ENCODE measurements at places on chromosomes 4 and X. TPM values are rescaled to one million over a fixed set of nuclear protein-coding genes. Genes with fewer than 3 reads are reported as not detected.

DNA sequence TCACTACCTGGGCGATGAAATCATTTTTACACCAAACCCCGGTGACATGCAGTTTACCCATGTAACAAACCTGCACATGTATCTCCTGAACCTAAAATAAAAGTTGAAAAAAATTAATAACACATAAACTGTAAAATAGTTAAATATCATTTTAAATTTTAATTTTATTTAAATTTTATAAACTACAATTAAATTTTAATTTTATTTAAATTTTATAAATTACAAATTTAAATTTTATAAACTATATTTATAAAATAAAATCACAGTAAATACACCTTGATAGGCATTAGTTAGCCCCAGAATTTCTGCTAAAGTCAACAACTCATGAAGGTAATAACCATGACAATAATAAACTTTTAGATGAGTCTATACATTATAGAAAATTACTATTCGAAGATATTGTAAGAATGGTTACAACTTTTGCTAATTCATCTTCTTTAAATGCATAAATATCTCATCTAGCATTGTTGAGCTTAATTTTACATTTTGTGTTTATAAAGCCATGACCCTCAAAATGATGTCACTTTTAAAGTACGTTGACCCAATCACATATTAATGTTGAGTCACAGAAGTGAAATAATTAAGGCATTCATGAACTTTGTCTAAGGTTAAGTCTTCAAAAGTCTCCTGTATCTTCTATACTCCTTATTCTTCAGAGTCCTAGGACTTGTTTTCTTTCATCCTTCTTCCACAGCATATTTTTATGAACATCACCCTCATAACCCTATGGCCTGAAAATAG, 755.8 kb upstream of the LCORL start:
- DNase-seq: no peak

GRCh38 chr4:144627663-144628076, 18.3 kb upstream of the HHIP start:
- DNase-seq: no peak

Gene ADGRG2
- 0.10 TPM for total RNA-seq

DNA sequence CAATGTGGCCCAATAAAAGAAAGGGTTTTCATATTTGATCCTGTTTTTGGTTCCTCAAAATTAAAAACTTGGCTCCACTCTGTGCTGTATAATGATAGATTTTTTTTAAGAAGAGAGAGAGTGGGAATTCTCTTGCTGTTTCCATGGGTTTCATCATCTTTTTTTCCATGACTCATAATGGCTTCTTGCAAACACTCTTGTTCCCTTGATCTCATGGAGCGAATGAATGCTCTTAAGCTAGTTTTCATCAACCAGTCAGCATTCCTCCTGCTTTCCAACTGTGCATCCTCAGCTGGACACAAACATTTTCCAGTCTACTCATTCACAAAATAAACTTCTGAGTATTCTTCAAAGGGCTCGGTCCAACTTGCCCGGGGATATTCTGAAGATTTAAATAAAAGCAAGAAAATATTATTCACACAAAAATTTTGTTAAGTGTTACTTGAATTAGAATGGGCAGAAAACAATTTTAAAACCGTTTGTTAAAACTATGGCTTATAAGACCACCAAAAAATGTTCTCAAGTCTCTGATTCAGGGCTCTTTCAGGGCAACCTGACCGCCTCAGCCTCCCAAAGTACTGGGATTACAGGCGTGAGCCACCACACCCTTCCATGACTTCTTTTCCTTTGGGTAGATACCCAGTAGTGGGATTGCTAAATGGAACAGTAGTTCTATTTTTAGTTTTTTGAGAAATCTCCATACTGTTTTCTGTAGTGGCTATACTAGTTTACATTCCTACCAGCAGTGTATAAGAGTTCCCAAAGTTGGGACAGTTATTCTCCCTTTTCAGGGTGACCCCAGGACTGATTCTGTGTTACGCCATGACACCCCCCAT, 64.7 kb downstream of the TMEM156 start:
- no peak for DNase-seq

DNA sequence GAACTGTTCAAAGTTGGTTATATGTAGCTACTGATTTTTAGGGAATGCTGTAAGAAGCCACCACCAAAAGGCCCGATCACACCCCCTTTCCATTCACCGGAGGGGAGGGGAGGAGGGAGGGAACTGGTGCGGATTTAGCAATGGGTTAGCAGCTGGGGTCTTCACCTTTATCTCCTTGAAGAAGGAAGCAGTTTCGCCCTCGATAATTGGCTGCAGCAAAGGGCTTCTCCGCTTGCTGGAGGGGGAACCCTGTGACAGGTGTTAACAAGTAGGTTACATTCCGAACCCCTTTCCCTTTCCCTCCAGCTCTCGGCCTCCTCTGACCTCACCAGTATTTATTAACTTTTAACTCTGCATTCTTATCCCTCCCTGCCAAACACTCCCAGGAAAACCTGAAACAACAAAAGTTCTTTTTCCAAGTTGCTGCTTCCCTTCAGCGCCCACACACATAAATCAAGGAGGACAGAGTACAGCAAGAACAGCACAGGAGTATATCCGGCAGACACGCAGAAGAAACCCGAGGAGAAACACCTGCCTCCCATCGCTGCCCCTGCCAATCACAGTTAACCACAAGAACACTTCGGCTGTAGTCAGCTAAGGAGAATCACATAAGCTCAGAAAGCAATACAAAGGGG, 39.8 kb upstream of the NAP1L5 start:
- DNase-seq: no peak

DNA sequence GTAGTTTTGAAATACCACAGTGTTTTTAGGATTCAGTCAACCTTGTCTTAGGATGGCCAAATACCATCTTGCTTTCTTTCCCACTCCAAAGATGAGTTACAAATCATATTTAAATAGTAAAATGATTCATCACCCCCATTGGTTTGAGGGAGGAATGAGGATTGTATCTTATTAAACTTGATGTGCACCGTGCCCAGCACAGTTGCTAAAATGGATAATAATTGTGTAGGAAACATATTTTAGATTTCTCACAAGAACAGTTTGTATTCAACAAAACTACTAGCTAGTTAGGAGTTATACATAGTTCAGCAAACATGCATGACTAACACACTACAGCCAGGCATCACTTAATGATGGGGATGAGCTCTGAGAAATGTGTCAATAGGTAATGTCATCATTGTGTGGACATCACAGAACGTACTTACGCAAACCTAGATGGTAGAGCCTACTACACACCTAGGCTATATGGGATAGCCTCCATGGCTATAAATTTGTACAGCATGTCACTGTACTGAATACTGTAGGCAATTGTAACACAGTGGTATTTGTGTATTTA, 245.4 kb downstream of the FBXW7 start:
- DNase-seq: no peak

DNA sequence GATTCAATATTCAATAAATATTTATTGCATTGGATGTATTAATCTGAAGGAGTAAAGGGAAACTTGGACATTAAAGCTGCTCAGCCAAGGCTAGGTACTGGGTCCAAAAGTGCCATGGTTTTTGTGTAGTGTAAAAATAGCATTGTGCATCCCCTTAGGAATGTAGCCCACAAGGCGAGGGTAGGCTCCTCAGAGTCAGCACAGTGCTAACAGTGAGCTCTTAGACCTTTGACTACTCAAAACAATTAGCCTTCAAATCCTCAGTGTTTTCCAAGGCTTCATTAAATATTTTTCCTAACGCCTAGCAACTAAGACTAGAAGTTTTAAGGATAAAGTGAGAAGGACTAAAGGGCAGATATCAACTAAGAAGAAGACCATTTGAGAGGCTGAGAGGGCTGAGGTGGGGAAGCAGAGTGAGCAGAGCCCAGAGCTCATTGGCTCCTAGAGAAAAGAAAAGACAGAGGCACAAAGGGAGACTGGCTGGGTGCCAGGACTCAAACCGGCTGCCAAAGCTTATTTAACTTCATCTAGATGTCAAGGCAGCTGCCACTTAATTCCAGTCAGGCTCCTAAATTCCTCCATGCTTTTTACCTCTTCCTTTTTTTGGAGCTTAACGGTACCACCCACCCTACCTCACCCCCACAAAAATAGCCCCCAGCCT, 17.0 kb downstream of the PRKG2 start:
- no peak for DNase-seq

DNA sequence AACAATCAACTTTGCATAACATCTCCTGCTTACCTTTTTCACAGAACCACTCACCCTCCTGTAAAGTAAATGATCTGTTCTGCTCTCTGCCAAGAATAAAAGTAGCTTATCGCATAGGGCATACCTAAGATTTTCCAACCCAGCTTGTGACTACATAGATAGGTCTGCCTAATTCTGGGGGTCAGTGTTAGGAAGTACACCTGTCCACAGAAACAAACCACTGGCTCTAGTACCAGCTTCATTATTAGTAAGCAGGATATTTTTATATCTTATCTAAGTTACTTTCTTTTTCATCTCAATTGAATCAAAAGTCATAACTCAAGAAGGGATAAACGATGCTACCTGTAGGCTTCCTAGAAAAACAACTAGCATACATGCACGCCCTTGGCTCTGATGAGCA, 23.8 kb downstream of the CXCL1 start:
- no peak for DNase-seq

- no peak for DNase-seq
These were observed 6.9 kb downstream of the LAP3 start for GRCh38 chr4:17583941-17584340.

DNA sequence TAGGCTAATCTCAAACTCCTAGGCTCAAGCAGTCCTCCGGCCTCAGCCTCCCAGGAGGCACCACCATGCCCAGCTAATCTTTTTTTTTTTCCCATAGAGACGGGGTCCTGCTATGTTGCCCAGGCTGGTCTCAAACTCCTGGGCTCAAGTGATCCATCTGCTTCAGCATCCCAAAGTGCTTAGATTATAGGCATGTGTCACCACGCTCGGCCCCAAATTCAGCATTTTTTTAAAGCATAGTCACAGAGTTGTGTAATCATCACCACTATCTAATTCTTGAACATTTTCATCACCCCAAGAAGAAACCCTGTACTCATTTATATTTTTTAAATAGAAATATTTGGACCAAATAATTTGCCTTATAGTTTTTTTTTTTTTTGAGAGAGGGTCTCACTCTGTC, 10.3 kb downstream of the CENPI start:
- DNase-seq: no peak

DNA sequence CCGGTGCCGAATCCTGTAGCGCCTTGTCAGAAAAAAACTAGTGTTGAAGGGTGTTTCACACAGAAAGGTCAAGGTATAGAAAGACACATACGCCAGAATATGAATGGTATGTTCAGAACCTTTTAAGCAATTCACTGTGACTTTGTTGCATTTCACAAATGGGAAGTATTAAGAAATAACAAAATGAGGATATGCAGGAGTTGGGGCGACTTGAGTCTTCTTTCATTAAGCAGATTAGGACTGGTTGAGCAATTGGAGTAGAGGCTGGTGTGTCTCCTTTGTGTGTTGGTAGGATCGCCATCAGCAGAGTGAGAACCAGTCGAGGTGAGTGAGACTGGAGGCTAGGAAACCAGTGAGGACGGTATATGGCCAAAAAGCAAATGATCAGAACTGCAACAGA, 1454.5 kb upstream of the TENM3 start:
- DNase-seq: no peak

Gene EFNB1
- 17.2 TPM for total RNA-seq

DNA sequence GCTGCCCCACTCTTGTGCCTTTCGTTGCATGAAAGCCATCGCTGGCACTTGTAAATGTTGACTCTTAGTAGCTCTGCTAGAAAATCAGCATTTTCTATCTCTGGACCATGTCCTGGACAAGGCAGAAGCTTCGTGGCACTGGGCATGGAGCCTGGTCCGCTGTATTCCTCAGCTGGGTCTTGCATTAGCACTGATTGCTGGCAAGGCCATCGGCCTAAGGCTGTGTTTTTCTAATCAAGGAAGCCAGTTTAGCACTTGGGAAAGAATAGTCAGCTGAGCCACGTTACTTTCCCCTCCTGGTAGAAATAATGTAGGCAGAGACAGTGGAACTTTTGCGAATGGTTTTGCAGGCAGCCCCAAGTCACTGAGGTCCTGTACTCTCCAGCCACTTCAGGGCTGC, 180.2 kb upstream of the EOLA2 start:
- DNase-seq: no peak

DNA sequence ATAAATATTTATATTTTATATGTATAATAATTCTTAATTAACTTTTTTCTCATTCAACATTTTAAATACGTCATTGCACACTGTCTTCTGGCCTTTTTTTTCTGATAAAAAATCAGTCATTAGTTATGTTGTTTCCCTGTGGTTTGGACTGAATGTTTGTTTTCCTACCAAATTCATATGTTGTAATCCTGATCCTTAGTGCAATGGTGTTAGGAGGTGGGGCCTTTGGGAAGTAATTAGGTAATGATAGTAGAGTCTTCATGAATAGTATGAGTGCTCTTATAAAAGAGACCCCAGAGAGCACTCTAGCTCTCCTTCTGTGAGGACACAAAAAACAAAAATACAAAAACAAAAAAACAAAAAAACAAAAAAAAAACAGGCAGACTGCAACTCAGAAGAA, 117.2 kb downstream of the GASK1B start:
- DNase-seq: no peak

GRCh38 chr4:15333692-15334633, 93.9 kb upstream of the C1QTNF7 start:
- no peak for DNase-seq

Gene GTPBP6
- 49.9 TPM for total RNA-seq

Gene SLC4A4
- total RNA-seq: 37.7 TPM

DNA sequence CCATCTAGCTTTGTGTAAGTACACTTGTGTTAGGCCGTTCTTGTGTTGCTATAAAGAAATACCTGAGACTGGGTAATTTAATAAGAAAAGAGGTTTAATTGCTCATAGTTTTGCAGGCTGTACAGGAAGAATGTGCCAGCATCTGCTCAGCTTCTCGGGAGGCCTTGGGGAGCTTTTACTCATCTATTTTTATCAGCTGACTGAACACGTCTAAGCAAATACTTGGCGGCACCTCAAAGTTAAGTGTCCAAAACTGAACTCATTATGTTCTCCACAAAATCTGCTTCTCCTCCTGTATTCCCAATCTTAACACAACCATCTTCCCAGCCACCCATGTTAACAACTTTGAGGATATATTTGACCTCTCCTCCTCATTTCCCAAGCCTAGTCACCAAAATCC, 42.4 kb upstream of the GATB start:
- no peak for DNase-seq

Gene CYTL1
- total RNA-seq: 82.4 TPM

- no peak for DNase-seq
These were observed at the start of gene NXF3 for GRCh38 chrX:103092942-103093341. NXF3 (minus strand) TSS chrX:103093143; CDS start chrX:103093023, 120 bp downstream.

- no peak for DNase-seq
These were observed 21.9 kb downstream of the ARMCX6 start for GRCh38 chrX:101595739-101596419.
